ENCODE measurements at places on chromosomes 4 and X.

DNA sequence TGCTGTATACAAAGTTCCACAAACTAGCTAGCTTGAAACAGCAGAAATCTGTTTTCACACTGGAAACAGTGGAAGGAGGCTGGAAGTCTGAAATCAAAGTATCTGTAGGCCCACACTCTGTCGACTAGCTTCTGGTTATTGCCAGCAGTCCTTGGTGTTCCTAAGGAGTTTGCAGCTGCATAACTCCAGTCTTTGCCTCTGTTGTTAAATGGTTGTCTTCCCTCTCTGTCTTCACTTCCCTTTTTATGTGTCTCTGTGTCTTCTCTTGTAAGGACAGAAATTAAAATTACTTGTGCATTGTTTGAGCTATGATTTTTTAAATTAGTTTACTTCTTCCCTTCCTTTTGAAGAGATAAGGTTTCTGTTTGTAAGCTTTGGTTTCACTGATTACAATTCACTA lies 8.2 kb downstream of the MTHFD2L start:
- DNase-seq, result no peak

- DNase-seq, result no peak
Observed at GRCh38 chr4:60757986-60758680, 442.0 kb upstream of the ADGRL3 start.

- no peak for DNase-seq
Observed at GRCh38 chr4:111934314-111934713, 210.9 kb upstream of the FAM241A start.

GRCh38 chr4:154503598-154503997 lies 12.0 kb upstream of the DCHS2 start:
- DNase-seq, result no peak

DNA sequence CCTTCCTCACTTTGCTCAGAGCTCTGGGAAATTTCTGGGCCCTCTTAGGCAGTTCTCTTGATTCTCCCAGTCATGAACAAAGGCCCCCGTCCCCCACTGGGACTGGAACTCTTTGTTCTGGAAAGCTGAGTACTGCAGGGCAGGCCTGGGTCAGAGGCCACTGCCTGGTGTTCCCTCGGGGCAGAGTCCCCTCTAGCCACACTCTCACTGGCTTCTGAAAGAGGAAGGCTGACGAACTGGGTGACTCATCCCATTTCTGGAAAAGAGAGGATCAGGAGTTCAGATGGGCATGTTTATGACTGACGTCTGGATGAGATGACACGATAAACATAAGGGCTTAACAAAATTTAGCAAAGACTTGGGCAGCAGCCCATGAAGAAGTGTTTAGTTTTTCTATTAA lies 47.7 kb downstream of the DDX3X start:
- peak; percentile 32 for DNase-seq

- DNase-seq, result no peak
Observed at GRCh38 chr4:15361529-15361928, 66.3 kb upstream of the C1QTNF7 start.

DNA sequence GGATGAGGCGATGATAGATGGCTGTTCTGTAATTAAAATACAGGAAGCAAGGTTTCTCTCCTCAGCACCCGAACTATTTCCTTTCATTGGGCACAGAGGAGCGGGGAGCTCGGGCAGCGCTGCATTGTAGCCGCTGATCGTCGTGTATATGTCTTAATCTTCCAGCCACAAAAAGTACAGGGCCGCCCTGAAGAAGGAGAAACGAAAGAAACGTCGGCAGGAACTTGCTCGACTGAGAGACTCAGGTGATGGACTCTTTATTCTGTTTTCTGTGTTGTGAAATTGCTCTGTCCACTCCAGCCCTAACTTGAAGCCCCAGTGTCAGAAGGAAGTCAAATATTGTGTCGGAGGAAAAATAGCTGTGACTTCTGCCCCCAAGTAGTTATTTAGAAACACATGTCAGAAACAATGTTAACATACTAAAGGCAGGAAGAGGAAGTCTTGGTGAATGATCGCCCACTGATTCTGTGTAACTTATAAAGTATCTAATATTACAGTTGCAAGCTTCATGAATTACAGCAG lies 546 bp downstream of the ZRSR2 start:
- no peak for DNase-seq

DNA sequence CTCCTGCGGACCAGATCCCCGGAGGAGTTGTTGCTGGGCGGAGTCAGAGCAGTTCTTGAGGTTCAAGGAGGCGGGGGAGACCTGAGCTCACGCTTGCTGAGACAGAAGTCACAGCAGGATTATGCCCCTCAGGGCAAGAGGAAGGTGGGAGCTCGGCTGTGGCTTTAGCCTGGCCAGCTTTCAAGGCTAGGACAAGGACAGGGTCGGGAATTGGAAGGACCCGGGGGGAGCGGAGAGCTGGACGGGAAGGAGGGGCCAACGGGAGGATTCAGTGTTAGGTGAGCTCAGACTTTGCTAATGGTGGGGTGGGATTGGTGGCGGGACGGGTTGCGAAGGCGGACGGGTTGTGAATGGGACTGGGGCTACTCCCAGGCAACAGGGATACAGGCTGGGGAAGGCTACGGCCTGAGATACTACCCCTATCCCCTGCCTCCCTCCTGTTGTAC lies at the start of gene RIBC1:
Gene RIBC1, plus strand, starts transcription at position 13 of the 446 bp plus-strand sequence. CDS start 3,404 bp downstream, outside the sequence.
- no peak for DNase-seq
